ENCODE measurements at places on chromosomes 13 and 19. TPM values are rescaled to one million over a fixed set of nuclear protein-coding genes. Genes with fewer than 3 reads are reported as not detected.

NLRP5 gene
- total RNA-seq = not detected

PLEKHG2 gene
- total RNA-seq = 29.1 TPM

FXYD1 gene
- 1.1 TPM for total RNA-seq

FPR1 gene
- not detected for total RNA-seq

PLPPR3 gene
- not detected for total RNA-seq

DNM2 gene
- total RNA-seq = 133 TPM

PGLYRP2 gene
- not detected for total RNA-seq

GRCh38 chr19:55400281-55401087, 7.1 kb downstream of the UBE2S start:
- no peak overlapping the region for H3K4me3 ChIP-seq
- no peaks in the 10 kb centered on the region for H3K27me3 ChIP-seq
- DNase-seq = no peak
- peaks cover 39% of the 10 kb centered on the region for H3K36me3 ChIP-seq
- H3K27ac ChIP-seq = no peak overlapping the region

GRCh38 chr19:2546128-2547032, 70.5 kb downstream of the GADD45B start:
- peaks cover 2% of the 10 kb centered on the region for H3K36me3 ChIP-seq
- no peak for DNase-seq

DNA sequence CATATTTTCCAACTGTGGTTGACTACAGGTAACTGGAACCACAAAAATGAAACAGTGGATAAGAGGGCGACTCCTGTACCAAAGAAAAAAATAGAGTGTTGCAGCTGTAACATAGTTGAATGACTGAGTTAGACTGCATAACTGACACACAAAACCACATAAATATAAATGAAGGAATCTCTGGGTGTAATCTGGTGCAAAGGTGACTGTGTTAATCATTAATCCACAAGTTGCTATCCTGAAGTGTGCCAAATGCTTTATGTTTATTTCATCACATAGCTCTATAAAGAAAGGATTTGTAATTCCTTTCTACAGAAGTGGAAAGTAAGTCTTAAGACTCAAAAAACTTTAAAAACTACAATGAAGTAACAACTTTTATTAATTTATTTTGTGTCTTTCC, 6.0 kb upstream of the GJB2 start:
- H3K27ac ChIP-seq = no peak overlapping the region
- peaks cover 55% of the 10 kb centered on the region for H3K27me3 ChIP-seq
- H3K4me3 ChIP-seq = no peak overlapping the region
- DNase-seq = no peak

DNA sequence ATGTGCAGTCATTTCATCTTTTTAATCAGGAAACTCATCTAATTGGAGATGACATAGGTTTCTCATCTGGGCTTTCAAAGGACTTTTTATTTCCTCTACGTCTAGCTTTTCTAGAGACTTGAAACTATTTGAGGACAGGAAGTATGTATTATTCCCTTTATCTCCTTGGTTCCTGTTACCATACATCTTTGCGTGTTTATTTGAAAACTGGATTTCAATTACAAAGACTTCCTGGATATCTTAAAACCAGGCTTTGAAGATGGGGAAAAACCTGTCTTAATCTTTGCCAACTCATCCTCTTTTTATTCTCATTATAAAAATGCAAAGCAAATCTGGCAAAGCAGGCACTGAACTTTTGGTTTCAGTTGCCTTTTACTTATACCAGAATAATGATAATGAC, 130.5 kb downstream of the LMO7 start:
- H3K4me1 ChIP-seq = peaks cover 65% of the 10 kb centered on the region
- H3K4me3 ChIP-seq = peak overlapping the region; percentile 29
- no peak for DNase-seq
- H3K27ac ChIP-seq = peak overlapping the region; percentile 47
- H3K27me3 ChIP-seq = no peaks in the 10 kb centered on the region

GRCh38 chr19:30272554-30272953, 99.6 kb upstream of the ZNF536 start:
- DNase-seq = no peak
- H3K27ac ChIP-seq = no peak overlapping the region

DNA sequence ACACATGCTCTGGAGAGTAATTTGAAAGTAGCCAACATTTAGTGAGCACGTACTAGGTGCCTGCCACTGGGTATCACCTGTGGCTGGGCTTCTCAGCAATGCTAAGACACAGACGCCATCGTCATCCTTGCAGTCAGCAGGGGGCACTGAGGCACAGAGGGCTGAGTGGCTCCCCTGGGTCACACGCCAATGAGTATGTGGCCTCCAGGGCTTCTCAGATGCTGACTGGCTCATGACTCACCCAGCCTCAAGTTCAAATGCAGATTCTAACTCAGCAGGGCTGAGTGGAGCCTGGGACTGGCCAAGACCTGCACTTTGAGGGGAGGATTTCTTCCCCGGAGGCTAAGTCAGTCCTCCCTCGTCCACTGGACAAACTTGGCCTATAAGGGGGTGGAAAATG, 115.1 kb upstream of the CACNA1A start:
- H3K4me3 ChIP-seq = no peak overlapping the region
- peaks cover 53% of the 10 kb centered on the region for H3K27me3 ChIP-seq
- no peaks in the 10 kb centered on the region for H3K36me3 ChIP-seq
- DNase-seq = peak; percentile 33
- no peaks in the 10 kb centered on the region for H3K4me1 ChIP-seq

- H3K4me1 ChIP-seq = peaks cover 13% of the 10 kb centered on the region
- DNase-seq = peak; percentile 41
- H3K36me3 ChIP-seq = no peaks in the 10 kb centered on the region
- no peak overlapping the region for H3K4me3 ChIP-seq
Observed at GRCh38 chr19:55368701-55369563, 1.3 kb downstream of the IL11 start.

DNA sequence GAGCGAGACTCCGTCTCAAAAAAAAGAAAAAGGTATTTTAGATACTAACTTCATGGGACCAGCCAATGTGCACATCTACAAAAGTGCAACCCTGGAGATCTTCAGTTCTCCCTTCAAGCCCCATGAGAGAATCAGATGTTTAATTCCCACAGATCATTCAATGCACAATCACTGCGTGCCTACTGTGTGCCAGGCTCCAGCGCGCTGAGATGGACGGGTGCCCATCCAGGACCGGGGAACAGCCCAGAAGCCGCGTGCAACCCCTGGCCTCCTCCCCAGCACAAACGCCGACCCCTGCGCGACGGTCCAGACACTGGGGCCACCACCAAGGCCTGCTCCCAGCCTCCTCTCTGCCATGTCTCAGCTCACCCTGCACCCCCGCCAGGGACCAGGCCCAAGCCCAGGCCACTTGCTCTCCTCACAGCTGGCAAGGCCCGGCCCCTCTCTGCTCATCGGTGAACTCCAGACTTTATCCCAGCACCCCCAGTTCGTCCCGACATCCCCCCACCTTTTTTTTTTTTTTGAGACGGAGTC, 5.3 kb downstream of the BTBD2 start:
- H3K4me3 ChIP-seq = no peak overlapping the region
- no peak for DNase-seq
- peaks cover 9% of the 10 kb centered on the region for H3K36me3 ChIP-seq
- no peaks in the 10 kb centered on the region for H3K27me3 ChIP-seq
- peak overlapping the region; percentile 42 for H3K27ac ChIP-seq
- peaks cover 4% of the 10 kb centered on the region for H3K4me1 ChIP-seq

DNA sequence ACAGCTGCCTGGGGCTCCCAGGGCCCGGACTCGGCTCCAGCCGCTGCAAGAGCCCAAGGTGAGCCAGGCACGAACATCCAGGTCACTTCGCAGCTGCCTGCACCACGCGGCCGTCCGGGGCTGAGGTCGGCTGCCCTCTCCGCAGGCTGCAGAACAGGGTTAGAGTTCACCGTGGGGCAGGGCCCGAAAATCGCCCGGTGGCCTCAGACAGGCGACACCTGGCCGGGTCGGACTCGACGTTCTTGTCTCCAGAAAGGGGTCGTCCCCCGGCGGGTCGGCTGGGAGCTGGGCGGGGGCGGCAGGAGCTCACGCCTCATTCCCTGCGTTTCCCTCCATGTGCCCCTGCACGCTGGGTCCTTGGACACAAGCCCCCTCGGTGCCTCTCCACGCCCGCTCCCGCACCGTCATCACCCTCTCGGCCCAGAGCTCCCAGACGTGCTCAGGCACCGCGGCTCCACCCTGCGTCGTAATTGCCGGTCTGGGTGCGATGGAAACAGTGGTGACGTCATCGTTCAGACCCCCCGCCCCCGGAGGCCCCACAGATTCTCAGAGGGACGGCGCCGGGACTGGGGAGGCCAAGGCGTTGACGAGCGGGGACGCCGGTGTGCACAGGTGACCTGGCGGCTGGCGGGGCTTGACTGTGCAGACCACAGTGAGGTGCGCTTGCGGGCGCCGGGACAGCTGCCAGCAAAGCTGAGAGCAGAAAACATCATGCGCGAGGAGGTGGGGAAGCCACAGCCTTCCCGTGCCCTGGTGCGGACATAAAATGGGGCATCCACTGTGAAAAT, 4.0 kb upstream of the GRIN3B start:
- DNase-seq = peak; percentile 77
- H3K27ac ChIP-seq = peak overlapping the region; percentile 42

DNA sequence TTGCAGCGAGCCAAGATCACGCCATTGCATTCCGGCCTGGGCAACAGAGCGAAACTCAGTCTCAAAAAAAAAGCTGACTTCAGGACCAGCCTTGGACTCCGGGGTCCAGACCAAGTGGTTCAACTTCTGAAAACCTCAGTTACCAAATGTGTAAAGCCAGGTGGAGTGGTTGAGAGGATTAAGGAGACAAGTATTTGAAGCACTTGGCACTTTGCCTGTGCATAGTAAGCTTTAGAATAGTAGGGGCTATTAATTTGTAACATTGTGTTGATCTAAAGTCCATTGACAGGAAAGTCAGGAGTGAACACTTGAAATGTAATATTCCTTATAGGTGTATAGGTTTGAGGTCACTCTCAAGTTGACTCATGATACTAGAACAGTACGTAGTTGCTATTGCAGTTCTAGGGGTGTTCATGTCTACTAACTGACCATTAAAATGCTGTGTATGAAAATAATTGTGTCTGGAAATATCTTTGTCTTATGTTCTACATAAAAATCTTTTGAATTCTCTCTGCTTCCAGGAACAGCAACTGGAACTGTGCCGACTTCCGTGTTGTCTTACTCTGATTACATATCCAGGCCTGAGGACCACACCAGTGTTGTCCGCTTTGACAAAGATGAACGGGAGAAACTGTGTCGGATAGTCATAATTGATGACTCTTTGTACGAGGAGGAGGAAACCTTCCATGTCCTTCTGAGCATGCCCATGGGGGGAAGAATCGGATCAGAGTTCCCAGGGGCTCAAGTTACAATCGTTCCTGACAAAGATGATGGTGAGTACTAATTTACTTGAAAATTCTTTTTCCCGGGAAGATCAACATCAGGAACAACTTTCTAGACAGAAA, 97.4 kb downstream of the FREM2 start:
- no peaks in the 10 kb centered on the region for H3K36me3 ChIP-seq
- no peak overlapping the region for H3K27ac ChIP-seq
- no peak overlapping the region for H3K4me3 ChIP-seq
- no peaks in the 10 kb centered on the region for H3K4me1 ChIP-seq
- no peak for DNase-seq

- DNase-seq = peak; percentile 75
- H3K27me3 ChIP-seq = no peaks in the 10 kb centered on the region
- peak overlapping the region; percentile 80 for H3K4me3 ChIP-seq
- H3K4me1 ChIP-seq = peaks cover 79% of the 10 kb centered on the region
- H3K36me3 ChIP-seq = peaks cover 12% of the 10 kb centered on the region
Observed at GRCh38 chr19:16587833-16588823, 15.9 kb upstream of the SLC35E1 start.

DNA sequence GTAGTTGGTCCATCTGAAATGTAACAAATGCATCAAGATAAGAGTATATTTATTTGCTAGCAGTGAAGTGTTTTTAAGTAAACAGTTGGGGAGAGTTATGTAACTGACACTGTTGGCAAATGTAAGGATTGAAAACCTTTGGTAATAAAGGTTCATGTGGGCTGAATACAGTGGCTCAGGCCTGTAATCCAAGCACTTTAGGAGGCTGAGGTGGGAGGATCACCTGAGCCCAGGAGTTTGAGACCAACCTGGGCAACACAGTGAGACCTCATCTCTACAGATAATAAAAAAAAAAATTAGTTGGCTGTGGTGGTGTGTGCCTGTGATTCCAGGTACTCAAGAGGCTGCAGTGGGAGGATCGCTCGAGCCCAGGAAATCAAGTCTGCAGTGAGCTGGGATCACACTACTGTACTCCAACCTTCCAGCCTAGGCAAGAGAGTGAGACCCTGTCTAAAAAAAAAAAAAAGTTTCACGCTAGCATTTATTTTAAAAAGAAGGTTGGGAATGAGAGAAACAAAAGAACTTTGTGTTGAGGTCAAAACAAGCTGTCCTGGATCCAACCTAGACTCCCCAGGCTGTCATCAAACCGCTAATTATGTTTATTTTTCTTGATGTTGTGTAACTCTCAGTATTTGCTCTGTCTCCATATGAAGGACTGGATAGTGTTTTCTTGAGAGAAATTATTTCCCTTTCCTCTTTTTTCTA, 20.7 kb downstream of the SETDB2 start:
- no peaks in the 10 kb centered on the region for H3K27me3 ChIP-seq
- no peak for DNase-seq
- H3K4me1 ChIP-seq = no peaks in the 10 kb centered on the region
- peaks cover 41% of the 10 kb centered on the region for H3K36me3 ChIP-seq
- no peak overlapping the region for H3K4me3 ChIP-seq

- H3K27me3 ChIP-seq = no peaks in the 10 kb centered on the region
- H3K36me3 ChIP-seq = peaks cover 14% of the 10 kb centered on the region
- H3K4me3 ChIP-seq = no peak overlapping the region
- DNase-seq = no peak
Observed at GRCh38 chr19:45280471-45280961, 29.4 kb downstream of the MARK4 start.

- H3K27ac ChIP-seq = peak overlapping the region; percentile 47
- peak overlapping the region; percentile 82 for H3K4me3 ChIP-seq
- H3K4me1 ChIP-seq = peaks cover 43% of the 10 kb centered on the region
- no peaks in the 10 kb centered on the region for H3K27me3 ChIP-seq
Observed at GRCh38 chr19:3365093-3365835, 1.1 kb upstream of the NFIC start.

GRCh38 chr13:28282451-28282850, 144.1 kb downstream of the PAN3 start:
- H3K36me3 ChIP-seq = peaks cover 37% of the 10 kb centered on the region
- H3K4me1 ChIP-seq = peaks cover 6% of the 10 kb centered on the region
- no peak for DNase-seq
- H3K27me3 ChIP-seq = no peaks in the 10 kb centered on the region

- H3K36me3 ChIP-seq = no peaks in the 10 kb centered on the region
- peaks cover 4% of the 10 kb centered on the region for H3K4me1 ChIP-seq
- no peak overlapping the region for H3K4me3 ChIP-seq
- no peaks in the 10 kb centered on the region for H3K27me3 ChIP-seq
- no peak for DNase-seq
Observed at GRCh38 chr19:8686549-8686948, 12.0 kb downstream of the ACTL9 start.

All from activated naive CD8-positive, alpha-beta T cell treated with anti-CD3 and anti-CD28 coated beads for 36 hours (primary cell).